ENCODE measurements at places on chromosomes 5 and 9. TPM values are rescaled to one million over a fixed set of nuclear protein-coding genes. Genes with fewer than 3 reads are reported as not detected.
A peak's percentile ranks its signal among the peaks of the same experiment; 100 is the strongest.

DNA sequence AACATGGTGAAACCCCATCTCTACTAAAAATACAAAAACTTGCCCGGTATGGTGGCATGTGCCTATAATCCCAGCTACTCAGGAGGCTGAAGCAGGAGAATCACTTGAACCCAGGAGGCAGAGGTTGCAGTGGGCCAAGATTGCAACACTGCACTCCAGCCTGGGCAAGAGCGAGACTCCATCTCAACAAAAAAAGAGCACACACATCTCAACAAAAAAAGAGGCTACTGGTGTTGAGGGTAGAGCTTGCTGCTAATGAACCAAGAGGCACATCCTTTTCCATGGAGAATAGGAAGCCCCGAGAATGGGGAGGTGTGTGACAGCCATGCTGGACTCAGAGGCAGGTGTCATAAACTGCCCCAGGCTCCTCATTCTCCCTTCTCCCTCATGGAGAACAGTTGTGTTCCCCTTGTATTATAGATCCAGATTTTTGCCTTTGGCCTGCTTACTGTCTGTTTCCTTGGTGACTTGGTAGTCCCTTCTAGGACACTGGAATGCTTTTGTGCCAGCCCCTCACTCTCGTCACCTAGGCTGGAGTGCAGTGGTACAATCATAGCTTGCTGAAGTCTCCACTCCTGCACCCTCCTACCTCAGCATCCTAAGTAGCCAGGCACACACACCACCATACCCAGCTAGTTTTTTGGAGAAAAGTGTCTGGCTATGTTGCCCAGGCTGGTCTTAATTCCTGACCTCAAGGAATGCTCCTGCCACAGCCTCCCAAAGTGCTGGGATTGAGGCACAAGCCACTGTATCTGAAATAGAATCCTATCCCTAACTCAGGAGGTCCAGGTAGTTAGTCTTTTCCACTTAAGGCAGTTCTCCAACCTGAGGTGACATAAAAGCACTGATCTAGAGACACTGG, 5.1 kb downstream of the RPL12 start:
- DNase-seq, result no peak

PTGER4 gene
- polyA plus RNA-seq, result 0.06 TPM

- DNase-seq, result no peak
Measured at GRCh38 chr9:111715471-111715870, 54.1 kb downstream of the GNG10 start.

DNA sequence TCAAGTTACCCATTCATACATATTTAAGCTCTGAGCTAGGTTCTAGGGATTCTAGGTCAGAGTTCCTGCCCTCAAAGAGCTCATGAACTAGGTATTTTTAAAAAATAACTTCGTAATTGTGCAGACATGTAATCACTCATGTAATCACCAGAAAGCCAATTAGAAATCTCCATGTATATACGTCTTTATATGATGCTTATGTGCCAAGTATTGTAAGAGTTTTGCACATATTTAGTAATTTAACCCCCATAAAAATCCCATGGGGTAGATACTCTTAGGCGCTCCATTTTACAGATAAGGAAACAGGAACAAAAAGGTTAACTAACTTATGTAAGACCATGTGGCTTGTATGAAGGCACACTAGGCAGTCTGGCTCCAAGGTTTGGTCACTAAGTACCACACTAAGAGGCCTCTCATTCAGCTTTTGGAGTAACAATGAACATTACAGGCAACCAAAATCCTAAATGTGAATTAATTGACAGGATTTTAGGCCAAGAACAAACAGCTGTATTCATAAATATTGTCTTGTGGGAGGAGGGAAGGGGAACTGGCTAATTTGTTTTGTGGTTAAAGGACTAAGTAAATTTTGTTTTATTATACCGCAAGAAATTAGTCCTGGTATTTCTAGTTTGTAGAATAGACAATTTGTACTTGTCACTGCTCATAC, 1.7 kb upstream of the OTULINL start:
- no peak for DNase-seq

GRCh38 chr9:81411961-81412360, 277.4 kb downstream of the TLE1 start:
- DNase-seq, result no peak

DNA sequence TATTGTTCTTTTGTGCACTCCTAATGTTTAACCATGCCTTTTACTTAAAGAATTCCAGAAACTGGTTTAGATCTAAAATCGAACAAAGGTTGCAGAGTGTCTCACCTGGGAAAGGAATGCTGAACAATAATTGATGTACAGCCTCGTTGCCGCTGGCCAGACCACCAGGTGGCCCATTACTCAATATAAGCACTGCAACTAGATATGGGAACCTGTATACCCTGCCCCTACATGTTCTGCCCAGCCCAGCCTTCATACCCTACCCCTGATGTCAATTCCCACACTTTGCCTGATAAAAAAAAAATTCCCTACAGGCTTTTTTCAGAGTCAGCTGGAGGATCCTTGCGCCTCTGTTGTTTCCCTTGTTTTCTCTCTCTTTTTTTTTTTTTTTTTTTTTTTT, 13.8 kb downstream of the HINT1 start:
- no peak for DNase-seq

HAVCR2 gene
- polyA plus RNA-seq, result 0.12 TPM

- DNase-seq, result no peak
Measured at GRCh38 chr5:79692596-79692995, 3.0 kb downstream of the CMYA5 start.

CCDC69 gene
- 0.54 TPM for polyA plus RNA-seq

GRCh38 chr9:35548571-35548970, 56.5 kb upstream of the TESK1 start:
- DNase-seq, result no peak

GRCh38 chr5:9483243-9483642, 62.6 kb downstream of the SEMA5A start:
- DNase-seq, result no peak

- no peak for DNase-seq
Measured at GRCh38 chr9:137798142-137798541, 79.4 kb upstream of the CACNA1B start.

DMGDH gene
- polyA plus RNA-seq, result 0.56 TPM

DNA sequence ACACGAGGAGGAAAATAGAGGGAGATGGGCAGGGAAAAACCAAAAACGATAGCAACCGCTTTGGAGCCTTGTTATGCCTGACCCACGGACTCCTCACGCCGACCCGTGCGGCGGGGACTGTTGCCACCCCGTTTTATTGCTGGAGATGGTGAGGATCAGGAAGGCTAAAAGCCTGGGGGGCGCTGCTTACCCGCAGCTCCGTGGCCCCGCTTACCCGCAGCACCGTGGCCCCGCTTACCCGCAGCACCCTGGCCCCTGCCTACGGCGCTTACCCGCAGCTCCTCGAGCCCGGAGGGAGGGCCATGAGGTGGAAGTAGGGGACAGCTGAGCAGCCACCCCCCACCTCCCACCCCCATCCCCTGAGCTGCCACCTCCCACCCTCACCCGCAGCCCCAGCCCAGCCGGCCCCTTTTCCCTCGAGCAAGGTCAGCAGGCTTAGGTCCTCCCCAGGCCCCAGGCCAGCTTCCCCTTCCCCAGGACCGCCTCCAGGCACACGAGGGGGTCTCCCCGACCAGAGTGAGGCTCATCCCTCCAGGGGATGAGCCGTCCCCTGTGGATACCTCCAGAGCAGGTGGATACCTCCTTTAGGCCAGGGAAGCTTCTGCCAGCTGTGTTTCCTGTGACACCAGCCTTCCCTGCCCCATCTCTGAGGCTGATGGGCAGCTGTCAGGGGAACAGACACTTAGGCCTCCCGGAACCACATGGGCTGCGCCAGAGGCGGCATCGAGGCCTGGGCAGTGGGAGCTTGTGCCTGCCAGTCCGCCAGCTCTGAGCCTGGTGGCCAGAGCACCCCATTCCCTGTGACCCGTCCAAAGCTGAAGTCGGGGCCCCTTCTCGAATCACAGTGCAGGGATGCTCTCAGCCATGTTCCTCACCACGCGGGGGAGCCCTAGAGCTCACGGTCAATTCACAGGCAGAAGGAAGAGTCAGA, 92.3 kb downstream of the LMX1B start:
- DNase-seq, result peak; percentile 36

- DNase-seq, result no peak
Measured at GRCh38 chr5:162283609-162284008, 216.0 kb downstream of the GABRG2 start.

DNA sequence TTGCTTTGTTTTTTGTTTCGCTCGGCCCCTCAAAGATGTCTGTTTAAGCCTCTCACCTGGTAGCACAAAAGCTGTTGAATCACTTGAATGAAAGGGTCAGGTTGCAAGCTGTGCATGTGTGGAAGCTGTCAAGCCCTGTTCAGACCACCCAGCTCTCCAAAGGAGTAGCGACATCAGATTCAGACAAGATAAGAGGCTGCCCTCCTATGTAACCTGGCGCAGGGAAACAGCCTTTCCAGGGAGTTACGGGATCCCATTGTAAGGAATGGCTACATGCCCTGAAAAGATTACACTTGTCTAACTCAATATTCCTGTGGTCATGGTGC, 2.9 kb downstream of the FREM1 start:
- DNase-seq, result no peak

PCDHA9 gene
- 0.02 TPM for polyA plus RNA-seq

DNA sequence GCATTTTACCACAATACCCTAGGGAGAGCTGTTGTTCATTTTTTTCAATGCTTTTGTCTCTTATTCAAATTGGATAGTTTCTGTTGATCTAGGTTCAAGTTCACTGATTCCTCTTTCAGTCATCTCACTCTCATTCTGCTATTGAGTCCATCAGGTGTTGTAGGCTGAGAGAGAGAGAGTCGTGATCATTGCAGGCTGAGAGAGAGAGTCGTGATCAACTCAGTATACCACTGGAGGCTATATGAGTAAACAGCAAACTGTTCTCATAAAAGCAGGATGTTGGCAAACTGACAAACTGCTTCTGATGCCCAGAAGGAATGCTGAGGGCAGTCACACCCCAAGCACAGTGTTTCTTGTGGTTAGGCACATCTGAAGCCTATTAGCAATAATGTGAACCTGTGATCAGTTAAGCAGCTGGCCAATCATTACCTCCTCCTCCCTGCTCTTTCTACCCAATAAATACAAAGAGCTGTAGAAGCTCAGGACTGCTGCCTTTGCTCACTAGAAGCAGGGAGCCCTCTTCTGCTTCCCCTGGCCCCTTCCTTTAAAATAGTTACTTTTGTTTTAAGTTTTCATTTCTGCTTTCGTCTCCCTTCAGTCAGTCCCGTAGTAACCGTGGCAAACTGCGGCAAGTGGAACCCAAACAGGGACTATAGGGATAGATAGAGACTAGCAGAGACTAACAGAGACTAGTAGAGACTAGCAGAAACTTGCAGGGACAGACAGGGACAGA, 476.1 kb upstream of the ACO1 start:
- no peak for DNase-seq

DNA sequence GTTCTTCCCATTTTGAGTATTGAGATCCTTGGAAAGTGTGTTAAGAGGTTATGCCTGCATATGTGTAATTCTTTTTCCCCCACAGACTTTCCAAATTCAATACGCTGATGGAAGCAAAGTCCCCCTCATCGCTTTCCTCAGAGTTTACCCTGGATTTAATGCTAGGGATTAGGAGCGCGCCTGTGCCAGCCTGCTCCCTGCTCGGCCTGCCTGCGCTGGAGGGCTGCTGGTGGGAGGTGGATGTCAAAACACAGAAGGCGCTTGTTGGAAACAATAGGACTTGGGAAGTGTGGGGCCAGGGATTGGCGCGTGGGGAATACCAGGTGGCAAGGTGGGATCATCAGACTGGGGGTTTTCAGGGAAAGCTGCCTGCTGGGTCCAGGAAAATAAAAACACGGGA, 39.8 kb upstream of the PTCH1 start:
- DNase-seq, result no peak

DNA sequence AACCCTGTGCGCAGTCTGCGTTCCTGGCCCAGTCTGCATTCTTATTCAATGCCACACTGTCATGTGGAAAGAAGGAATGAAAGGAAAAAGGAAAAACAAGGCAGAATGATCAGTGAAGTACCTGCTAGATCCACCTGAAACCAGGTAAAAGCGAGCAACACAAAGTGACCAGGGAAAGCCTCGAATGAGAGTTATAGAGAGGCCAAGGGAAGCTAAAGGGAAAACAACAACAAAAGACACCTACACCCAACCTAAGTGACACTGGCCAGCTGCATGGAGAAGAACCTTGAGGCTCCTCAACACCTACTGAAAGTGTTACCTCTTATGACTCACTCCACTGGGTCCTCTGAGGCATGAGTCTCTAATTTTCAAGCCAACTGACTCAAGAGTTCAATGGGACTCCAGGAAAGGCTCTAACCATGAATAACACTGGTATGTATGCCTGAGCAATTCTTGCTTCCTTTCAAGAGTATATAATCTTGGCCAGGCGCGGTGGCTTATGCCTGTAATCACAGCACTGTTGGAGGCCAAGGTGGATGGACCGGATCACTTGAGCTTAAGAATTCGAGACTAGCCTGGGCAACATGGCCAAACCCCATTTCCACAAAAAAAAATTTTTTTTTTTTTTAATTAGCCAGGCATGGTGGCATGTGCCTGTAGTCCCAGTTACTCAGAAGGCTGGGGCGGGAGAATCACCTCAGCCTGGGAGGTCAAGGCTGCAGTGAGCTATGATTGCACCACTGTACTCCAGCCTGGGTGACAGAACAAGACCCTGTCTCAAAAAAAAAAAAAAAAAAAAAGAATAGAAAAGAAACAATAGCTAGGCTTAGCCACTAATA, 29.0 kb downstream of the MTMR12 start:
- no peak for DNase-seq

SLC28A3 gene
- 0.45 TPM for polyA plus RNA-seq

C1QTNF2 gene
- polyA plus RNA-seq, result 0.67 TPM

ALDOB gene
- polyA plus RNA-seq, result not detected

RNF208 gene
- 2.7 TPM for polyA plus RNA-seq

GRCh38 chr9:135291165-135291564, 188.4 kb upstream of the PPP1R26 start:
- peak; percentile 56 for DNase-seq

DNA sequence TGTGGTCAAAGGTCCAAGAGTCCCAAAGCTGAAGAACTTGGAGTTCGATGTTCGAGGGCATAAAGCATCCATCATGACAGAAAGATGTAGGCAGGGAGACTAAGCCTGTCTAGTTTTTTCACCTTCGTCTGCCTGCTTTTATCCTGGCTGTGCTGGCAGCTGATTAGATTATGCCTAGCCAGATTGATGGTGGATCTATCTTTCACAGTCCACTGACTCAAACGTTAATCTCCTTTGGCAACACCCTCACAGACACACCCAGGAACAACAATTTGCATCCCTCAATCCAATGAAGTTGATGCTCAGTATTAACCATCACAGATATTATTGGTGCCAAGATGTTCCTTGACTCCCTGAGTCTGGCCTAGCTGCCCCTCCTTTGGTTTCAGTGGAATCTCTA, 530.8 kb upstream of the CLINT1 start:
- no peak for DNase-seq

NRG2 gene
- polyA plus RNA-seq, result 3.7 TPM

IPO11 gene
- 8.1 TPM for polyA plus RNA-seq

DNA sequence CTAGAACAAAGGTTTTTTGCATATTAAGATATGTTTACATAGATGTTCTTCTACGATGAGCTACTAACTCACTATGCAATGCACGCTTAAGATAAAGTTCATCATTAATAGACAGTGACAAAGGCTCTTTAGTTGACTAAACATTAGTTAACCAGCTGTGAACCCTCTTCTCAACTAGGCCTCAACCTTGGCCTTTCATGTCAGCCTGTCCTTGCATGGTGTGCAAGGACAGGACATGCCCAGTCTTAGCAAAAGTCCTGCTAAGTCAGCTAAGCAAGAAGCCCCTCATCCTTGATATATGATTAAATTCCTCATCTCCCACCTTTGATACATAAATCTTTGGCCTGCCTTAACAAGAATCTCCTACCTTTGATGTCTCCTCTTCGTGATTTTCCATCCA, 50.9 kb downstream of the PLPP1 start:
- DNase-seq, result no peak

GRCh38 chr9:135240871-135241311, 153.4 kb downstream of the OLFM1 start:
- no peak for DNase-seq

Data from SK-N-SH (cell line).